Fibroblast of upper back skin (primary cell): ENCODE measurements at places on chromosomes 12 and 14.

DNA sequence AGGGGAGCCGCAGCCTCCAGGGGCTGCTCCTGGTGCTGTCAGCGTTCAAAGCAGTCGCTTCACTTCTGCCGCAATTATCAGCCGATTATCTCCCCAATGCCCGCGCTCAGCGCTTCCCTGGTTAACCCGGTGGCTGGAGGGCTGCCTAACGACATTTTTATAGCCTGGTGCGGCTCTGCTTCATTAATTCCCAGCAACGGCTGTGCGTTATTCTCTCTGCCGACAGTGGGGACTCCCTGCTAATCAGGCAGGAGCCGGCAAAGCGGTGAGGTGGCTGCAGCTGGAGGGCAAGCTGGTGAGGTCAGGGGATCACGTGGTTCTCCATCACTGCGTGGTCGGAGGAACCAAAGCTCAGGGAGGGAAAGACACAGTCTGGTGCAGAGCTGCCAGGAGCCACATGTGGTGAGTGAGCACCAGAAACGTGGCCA is 62.9 kb downstream of the GLRX5 start:
- peak; percentile 16 for DNase-seq

GRCh38 chr12:131897875-131898274 is 3.5 kb downstream of the ULK1 start:
- no peak for DNase-seq

DNA sequence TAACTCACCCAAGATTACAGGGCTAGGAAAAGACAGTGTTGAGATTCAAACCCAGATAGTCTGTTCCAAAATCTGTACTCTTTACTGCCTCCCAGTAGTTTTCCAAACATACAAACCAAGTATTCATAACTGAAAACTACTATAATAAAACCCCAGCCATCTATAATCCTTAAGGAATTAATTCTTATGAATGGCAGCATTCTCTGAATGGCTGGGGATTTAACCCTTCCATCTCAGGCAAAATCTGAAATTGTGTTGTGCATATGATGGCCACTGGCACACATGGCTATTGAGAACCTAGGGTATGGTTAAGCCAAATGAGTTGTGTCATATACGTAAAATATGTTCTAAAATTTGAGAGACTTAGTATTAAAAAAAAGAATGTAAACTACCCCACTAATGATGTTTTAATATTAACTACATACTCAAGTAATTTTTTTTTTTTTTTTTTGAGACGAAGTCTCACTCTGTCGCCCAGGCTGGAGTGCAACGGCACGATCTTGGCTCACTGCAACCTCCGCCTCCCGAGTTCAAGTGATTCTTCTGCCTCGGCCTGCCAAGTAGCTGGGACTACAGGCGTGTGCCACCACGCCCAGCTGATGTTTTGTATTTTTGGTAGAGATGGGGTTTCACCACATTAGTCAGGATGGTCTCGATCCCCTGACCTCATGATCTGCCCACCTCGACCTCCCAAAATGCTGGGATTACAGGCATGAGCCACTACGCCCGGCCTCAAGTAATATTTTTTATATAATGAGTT is 16.7 kb downstream of the PPP1R13B start:
- DNase-seq, result no peak

DNA sequence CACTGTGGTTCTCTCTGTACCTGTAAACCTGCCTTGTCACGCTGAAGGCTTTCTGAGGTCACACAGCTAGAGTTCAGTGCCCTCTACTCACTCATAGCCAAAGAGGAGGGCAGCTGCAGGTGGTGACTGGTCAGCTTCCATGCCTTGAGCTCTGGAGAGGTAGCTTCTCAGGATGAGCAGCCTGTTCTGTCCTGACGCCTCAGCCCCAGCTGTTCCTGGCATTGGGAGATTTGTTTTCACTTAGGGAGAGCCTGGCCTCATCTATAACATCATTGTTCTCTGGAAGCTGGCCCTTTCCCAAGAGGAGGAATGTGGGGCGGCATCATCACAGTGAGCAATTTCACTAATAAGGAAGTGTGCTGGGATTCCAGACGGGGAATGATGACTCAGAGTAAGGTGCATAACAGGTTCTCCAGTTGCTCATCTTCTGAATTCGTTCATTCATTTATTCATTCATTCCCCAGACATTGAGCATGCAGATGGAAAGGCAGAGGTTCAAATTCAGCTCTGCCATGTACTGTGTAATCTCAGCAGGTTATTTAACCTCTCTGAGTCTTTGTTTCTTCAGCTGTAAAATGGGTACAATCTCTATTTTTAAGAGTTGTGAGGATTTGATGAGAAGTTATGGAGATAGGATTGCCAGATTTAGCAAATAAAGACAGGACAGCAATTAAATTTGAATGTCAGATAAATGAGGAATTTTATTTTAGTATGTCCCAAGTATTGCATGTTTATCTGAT is 255.8 kb upstream of the CRY1 start:
- DNase-seq, result peak; percentile 92

- no peak for DNase-seq
These were observed 111.3 kb downstream of the FOXG1 start for GRCh38 chr14:28877923-28878322.

DNA sequence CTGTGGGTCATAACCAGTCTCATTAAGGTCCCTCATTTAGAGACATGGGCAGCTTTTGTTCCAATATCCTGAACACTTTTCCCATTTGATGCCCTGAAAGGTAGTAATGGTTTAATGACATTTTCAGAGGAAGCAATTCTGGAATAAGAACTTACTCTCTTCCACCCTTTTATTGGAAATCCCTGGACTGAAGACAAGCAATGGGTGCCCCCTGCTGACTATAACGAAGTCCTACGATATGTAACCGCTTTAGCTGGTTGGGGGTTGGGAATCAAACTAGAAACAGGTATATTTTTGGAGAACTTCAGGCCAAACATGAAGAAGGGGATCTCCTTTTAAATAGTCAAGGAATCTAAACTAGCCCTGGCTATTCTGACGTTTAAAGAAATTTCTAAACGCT is 20.5 kb downstream of the SARNP start:
- peak; percentile 47 for DNase-seq

DNA sequence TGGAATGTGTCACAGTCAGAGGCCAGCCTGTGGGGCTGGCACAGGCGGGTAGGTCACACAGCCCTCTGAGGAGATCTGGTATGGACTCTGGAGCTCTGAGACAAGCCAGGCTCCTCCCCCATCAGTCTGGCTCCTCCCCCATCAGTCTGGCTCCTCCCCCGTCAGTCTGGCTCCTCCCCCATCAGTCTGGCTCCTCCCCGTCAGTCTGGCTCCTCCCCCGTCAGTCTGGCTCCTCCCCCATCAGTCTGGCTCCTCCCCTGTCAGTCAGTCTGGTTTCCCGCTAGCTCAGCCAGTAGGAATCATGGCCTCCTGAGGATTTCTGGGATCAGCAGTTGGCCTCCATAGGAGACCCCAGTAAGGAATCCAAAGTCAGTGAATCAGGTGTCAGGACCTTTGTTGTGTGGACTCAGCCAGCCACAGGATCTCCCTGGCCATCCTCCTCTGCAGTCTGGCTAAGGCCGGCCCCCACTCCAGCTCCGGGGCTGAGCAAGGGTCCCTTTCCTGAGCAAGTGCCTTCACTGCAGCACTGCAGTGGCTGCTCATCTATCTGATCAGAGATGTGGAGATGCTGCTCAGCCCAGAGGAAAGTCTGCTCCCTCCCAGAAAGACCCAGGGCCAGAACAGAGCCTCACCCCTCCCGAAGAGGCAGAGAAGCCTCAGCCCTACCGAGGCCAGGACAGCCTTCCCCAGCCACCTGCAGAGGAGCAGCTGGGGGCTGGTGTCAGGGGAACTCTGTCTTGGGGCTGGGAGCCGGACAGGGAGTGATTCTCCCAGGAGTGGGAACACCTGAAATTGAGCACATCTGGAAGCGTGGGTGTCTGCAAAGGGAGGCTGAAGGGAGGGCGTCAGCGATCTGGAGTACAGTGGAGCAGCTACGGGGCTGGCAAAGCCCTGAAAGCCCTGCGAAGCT is 35.7 kb downstream of the IQSEC3 start:
- DNase-seq, result no peak

- DNase-seq, result peak; percentile 28
These were observed 44.7 kb upstream of the AMIGO2 start for GRCh38 chr12:47124451-47124850.

- no peak for DNase-seq
These were observed 2.6 kb upstream of the CAPRIN2 start for GRCh38 chr12:30757316-30757715.

GRCh38 chr14:103089386-103090335 is 4.9 kb upstream of the EXOC3L4 start:
- no peak for DNase-seq

GRCh38 chr14:60981633-60982455 is 799 bp downstream of the SLC38A6 start:
- peak; percentile 81 for DNase-seq

DNA sequence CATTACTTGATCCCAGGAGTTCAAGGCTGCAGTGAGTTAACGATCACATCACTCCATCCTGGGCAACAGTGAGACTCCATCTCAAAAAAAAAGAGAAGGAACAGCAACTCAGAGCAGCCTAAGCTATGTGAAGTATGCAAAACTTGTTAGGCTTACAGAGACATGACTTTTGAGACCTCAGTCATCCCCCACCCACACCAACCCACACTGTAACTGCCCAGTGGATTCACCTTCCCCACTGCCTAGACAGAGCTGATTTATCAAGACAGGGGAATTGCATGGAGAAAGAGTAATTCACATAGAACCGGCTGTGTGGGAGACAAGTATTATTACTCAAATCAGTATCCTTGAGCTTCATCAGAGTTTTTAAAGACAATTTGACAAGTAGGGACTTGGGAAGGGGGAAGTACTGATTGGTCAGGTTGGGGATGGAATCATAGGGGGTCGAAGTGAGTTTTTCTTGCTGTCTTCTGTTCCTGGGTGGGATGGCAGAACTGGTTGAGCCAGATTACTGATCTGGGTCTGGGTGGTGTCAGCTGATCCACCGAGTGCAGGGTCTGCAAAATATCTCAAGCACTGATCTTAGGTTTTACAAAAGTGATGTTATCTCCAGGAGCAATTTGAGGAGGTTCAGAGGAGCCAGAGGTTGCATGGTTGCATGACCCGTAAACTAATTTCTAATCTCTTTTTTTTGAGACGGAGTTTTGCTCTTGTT is 6.2 kb upstream of the WDR89 start:
- DNase-seq, result no peak

DNA sequence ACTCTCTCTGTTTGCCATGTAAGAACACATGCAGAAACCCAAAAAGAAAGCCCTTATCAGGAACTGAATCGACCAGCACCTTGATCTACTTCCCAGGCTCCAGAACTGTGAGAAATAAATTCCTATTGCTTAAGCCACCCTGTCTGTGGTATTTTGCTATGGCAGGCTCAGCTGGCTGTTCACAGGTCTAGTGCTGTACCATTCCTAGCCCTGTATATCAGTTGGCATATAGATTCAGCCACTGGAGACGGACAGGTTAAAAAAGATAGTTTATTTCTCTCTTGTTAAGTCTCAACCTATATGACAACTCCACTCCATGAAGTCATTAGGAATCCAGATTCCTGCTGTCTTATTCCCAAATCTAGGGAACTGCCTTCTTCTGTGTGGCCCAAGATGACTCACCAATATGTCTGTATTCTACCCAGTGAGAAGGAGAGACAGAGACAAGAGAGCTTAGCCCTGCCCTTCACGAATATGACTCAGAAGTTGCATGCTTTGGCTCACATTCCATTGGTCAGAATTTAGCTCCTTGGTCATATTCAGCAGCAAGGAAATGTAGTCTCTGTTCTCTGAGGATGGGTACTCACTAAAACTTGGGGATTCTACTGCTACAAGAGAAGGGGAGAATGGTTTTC is 57.0 kb downstream of the PLEKHG7 start:
- peak; percentile 94 for DNase-seq

DNA sequence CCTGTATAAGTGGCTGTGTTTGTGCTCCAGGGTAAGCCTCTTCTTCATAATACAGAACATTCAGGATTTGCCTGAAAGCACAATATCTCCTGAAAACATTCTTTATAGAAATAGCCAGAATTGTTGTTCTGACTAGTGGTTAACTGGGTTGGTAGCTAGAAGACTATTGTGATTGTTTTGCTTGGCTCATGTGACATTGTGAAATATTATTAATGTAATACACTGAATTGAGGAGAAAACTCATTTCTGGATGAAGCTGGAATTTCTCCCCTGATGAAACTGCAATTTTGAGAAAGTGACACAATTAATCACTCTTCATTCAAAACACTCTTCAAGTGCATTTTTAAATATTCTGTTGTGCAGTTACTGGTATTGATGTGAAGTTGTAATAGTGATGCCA is 172.3 kb upstream of the PTPRQ start:
- no peak for DNase-seq

- no peak for DNase-seq
These were observed 311.2 kb downstream of the CACNA1C start for GRCh38 chr12:2363836-2364609.

GRCh38 chr14:80954687-80955299 is 628 bp upstream of the TSHR start:
- DNase-seq, result peak; percentile 95

- peak; percentile 23 for DNase-seq
These were observed at the start of gene NDRG2 for GRCh38 chr14:21024585-21025370. TSS of gene NDRG2 (minus strand) at chr14:21025061. CDS start at chr14:21023315, 1,746 bp downstream.

GRCh38 chr14:94011795-94012194 is 14.3 kb upstream of the OTUB2 start:
- DNase-seq, result peak; percentile 35

DNA sequence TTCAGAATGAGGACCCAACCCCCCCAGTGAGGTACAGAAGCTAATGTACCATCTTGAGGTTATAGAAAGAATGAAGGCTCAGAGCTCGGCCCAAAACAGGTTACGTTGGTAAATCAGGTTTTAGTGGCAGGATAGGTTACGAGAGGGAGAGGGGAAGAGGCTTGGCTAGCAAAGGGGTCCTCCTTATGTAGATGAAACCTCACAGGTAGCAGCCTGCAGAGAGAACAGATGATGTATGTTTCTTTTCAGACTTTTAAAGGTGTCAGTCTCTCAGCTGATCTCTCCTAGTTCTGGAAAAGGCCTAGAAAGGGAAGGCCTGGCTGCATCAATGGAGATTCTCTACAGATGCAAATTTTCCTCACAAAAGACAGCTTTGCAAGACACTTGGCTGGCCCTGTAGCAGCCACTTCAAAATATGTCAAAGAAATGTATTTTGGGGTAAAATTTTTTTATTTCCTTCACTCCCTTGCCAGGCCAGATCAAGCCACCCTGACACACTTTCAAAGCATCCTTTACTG is 71.7 kb upstream of the CPSF6 start:
- no peak for DNase-seq
